ENCODE measurements at places on chromosomes 2 and 18. TPM values are rescaled to one million over a fixed set of nuclear protein-coding genes. Genes with fewer than 3 reads are reported as not detected.

GRCh38 chr18:33291539-33291938 lies 149.0 kb downstream of the CCDC178 start:
- DNase-seq, result no peak

DNA sequence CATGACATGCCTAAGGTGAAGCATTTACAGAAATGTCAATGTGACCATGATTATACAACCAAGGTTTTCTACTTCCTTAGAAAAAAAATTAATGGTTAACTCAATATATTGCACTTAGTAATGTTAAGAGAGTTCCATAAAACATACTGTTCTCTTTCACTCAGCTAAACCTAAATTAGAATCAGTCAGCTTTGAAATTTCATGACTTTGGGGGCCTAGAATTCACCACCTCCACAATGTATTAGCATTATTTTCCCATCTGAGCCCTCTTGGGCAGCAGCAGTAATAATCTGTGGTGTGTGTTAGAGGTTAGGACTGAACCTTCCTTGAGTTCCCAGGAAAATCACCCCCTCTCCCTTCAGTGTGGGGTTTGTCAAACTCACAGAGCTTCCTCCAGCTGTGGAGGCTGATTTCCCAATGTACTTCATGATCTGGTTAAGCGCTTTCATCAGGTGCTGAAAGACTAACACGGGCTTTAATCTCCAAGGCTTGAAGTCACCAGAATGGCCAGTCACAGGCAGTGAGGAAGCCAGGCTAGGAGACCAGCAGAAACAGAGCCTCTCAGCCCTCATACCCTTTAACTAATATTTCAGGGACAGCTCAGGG lies 7.1 kb upstream of the UPP2 start:
- DNase-seq, result peak; percentile 69

DNA sequence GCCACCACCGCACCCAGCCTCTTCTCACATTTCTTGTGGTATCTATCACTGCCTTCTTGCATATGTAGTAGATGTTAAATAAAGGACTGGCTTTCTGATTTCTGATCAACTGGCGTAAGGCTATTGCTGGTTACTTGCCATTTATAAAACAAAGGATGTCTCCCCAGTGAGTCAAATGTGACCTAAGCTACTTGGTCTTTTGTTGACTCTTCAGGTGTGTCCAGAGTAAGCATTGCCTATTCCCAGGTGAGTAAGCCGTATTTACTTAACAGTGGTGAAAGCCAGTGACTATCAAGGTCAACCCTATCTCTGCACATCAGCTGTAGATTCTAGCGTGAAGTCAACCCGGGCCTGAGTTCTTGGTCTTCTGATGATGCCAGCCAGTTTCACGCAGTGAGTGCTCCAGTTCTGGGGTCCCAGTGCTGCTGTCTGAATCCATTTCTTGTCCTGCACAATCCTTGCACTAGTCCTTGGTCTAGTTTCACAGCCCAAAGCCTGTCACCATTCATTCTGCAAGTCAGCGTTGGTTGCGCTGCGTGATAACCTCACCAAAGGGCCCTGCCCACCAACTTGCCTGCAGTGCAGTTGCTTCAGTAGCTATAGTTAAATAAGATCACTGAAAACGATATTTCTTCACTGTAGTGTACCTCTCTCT lies 120.2 kb downstream of the GBX2 start:
- no peak for DNase-seq

- DNase-seq, result peak; percentile 51
These were observed 45.1 kb downstream of the RPL31 start for GRCh38 chr2:101047075-101047766.

GRCh38 chr2:140353541-140353940 lies 1573.4 kb upstream of the NXPH2 start:
- DNase-seq, result no peak

- DNase-seq, result no peak
These were observed 137.6 kb upstream of the HNMT start for GRCh38 chr2:137826373-137827372.

DNA sequence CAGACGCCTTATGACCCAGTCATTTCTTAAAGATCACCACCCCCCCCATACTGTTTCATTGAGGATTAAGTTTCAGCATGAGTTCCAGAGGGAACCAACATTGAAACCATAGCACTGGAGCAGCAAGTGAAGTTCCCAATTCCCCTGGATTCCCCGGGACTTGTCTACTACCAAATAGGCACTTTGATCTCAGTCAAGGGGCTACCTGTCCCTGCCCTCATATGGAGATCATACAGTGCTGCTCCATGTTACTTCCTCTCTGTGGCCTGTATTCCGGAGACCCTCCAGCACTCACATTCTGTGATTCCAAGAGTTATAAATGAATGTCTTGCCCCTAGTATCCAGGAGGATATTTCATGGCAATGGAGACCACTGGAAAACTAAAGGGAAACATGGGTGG lies 42.5 kb downstream of the RNF144A start:
- no peak for DNase-seq

DNA sequence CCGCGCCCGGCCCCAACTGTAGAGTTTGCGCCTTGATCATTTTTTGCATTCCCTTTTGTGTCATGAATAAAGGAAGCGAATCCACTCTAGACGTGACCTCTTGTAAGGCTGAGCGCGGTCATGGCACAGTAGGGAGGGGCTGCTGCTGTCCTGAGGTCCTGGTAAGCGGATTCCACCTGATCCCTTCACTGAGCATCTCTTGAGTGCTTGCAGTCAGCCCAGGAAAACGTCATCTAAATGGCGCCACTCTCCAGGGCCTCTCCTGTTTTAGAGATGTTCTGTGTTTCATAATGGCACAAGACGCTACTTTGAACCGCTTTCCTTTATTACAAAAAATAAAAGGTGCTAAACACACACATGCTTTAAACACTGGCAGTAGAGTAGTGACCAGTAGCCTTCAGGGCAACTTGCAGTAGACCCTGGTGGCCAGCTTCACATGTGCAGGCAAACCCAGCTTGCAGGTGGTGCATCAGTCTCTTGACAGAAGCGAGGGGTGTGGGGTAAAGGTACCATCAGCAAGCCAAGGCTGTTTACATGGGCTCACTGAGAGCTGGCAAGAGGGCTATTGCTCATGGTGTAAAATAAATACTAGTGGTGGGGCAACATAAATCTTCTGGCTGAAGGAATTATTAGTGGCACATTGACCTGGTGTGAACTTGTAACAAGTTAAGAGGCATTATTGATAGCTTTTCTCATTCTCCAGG lies 43.0 kb upstream of the ACKR3 start:
- peak; percentile 62 for DNase-seq

- no peak for DNase-seq
These were observed 4.7 kb downstream of the ASB1 start for GRCh38 chr2:238431456-238431855.

DNA sequence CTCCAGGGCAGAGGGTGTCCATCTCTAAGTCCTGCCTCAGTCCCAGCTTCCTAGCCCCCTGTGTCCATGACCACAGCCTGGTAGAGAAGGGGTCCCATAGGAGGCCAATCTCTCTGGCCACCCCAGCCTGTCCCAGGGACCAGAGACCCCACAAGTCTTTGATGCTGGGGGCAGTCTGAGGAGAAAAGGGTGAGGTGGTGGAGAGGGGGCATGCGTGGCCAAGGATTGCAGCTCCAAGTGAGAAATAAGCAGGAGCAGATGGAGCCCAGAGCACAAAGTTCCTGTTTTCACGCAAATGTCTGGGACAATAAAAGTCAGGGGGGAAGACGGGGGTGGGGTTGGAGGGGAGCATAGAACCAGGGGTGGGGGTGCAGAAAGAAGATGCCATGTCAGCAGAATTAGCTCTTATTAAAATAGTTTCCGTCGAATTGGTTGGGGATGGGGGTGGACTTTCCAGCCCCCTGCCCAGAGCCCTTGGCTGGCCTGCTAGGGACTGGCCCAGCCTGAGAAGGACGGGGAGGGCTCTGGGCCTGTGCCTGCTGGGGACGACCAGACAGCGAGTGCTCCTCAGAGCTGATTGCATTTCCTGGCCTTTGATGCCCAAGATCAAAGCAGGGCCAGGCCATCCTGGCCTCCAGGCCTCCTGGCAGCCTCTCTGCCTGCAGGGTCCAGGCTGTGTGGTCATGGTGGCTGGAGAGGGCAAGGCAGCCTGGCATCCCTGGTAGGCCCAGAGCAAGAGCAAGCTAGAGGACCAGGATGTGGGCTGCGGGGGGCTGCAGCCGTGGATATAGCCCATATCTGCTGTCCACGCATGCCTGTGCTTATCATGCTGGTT lies 337.1 kb downstream of the DYSF start:
- DNase-seq, result no peak

DNA sequence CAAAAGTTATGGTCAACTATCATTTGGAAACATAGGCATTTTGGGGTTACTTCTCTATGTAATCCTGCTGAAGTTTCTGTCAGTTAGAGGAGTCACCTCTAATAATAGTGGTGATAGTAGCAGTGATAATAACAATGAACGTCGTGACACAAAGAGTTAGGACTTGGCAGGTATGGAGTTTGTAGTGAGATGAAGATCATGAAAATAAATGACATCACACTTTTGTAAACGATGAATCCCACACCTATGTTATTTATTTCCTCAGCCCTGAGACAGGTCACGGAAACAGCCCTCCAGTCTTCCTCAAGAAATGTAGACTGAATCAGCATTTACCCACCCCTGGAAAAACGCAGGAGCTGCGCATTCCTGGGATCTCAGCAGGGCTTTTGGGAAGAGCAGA lies 38.8 kb downstream of the TSN start:
- DNase-seq, result no peak

DNA sequence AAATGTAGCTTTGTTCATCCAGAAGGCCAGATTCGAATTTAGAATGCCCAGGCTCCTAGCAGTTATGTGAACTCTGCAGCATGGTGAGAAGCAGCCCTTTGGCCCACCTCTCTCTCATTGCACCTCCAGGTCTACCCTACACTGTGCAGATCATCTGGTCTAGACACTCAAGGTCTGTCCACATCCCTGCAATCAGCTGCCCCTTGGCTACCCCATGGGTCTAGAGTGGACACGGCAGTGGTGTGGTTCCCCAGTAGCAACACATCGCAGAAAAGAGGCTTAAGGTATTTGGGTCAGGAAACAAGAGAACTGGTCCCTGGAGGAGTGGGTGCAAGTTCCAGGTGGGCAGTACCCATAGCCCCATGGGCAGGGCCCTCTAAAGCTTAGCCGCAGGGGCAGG lies 76.6 kb upstream of the BCL2L11 start:
- no peak for DNase-seq

DNA sequence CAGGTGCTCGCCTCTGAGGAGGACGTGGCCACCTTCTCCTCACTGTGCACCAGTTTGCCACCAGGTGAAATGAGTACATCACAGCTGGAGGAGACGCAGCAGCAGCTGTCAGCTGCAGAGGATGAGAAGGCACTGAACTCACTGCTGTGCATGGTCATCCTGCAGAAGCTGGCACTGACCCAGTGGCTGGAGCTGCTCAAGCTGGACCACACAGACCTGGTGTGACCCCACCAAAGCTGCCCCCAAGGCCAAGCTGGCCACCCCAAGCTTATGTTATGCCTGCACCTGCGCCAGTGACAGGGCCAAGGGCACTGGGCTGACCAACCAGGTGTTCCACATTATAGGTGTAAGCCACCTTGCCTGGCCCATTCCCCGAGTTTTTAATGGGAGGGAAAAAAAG lies 19.3 kb downstream of the CLK1 start:
- no peak for DNase-seq

DNA sequence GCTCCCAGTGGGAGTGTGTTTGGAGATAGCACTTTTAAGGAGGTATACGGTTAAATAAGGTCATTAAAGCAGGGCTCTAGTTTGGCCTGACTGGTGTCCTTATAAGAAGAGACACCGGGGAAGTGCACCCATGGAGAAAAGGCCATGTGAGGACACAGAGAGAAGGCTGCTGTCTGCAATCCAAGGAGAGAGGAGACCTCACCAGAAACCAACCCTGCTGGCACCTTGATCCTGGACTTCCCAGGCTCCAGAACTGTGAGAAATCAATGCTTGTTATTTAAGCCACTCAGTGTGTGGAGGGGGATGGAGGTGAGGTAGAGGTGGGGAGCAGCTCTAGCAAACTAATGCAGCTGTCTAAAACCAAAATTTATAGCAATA lies 62.0 kb downstream of the RPL31 start:
- no peak for DNase-seq

GRCh38 chr18:56458770-56459712 lies 179.4 kb downstream of the TXNL1 start:
- no peak for DNase-seq

GRCh38 chr2:102662833-102663232 lies 43.5 kb downstream of the SLC9A2 start:
- no peak for DNase-seq

DNA sequence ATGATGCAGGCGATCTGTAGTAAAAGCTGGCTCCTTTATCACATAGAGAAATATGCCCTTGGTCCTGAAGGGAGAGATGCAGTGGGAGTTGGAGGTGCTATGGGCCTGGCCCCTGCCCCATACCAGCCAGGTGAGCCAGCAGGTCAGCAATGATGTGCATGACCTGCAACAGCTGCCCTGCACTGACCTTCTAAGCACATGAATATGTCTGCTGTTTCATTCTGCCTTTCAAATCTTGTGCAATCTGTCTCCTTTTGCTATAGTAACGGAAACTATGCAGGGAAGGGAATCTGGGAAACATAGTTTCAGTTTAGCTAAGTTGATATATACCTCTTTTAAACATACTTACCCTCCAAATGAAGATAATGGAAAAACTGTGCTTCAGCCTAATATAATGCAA lies 235.2 kb downstream of the TDRD15 start:
- DNase-seq, result no peak

DNA sequence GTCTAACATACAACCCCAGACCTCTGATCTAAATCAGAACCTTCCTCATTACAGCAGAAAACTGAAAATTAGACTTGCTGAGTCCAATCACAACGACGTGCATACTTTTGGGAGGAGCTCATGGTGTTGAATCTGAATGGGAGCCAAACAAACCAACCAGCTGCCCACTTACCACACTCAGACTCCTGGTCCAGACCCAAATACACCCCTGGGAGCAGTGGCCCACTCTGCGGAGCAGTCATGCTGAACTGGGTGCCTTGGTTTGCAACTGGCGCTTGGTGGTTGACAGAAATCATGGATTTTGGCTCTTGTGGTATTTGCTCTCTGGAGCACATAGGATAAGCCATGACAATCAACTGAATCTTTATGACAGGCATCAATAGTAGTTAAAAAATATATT lies 253.6 kb upstream of the TNP1 start:
- no peak for DNase-seq

The CFC1 gene
- total RNA-seq, result not detected

The DAPL1 gene
- 0.50 TPM for total RNA-seq

The CAPN14 gene
- total RNA-seq, result 0.25 TPM

The DNAH6 gene
- 4.6 TPM for total RNA-seq

The PTPRM gene
- 98.9 TPM for total RNA-seq

The CNGA3 gene
- not detected for total RNA-seq

The TSPYL6 gene
- total RNA-seq, result not detected

Data from kidney (tissue), 22 donors.